ENCODE measurements at places on chromosomes 5 and 9.

GRCh38 chr5:57383093-57383861 is 99.3 kb downstream of the ACTBL2 start:
- no peak for DNase-seq

- DNase-seq: no peak
Observed at GRCh38 chr5:88666761-88667495, 216.1 kb downstream of the MEF2C start.

GRCh38 chr9:37908698-37909186 is 4.8 kb upstream of the SLC25A51 start:
- no peak for DNase-seq

GRCh38 chr9:14180960-14181537 is 132.9 kb downstream of the NFIB start:
- no peak for DNase-seq

DNA sequence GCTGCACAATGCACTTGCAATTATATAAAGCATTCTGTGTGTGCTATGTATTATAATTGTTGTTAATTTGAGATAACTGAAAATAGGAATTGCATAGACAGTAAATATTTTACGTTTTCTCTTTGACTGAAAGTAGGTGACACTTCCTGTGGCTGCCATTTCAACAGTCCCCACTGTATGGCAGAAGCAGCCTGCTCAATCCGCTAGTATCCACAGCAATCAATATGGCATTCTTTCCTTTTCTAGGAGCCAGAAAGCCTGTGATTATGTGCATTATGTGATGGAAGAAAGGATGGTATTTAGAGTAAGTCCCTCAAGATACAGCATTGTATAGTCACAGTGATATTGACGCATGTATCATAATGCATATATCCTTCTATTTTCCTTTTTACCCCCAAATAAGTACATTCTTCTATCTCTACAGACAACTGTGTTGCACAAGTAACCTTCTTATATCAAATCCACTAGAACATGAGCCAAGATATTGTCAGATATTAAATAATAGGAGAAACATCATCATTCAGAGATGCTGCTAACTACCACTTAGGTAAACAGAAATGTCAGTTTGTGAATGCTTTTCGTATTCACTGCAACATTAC is 59.7 kb downstream of the CARTPT start:
- peak; percentile 48 for DNase-seq

DNA sequence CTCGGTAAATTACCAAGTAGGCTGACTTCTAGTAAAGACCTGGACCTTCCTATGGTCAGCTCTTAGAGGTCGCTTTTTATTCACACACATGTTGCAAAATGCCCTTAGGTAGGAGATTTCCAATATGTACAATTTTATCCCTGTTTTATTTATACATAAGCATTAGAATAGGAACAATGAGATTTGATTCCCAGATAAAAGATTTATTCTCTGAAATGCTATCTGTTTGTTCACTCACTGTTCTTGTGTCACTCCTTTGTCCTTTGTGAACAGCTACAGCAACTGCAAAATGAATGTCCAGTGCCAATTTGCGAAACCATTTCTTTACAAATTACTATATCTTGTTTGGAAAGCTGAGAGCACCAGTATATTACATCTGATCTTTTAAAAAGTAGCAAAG is 991.5 kb upstream of the TYRP1 start:
- no peak for DNase-seq

GRCh38 chr5:122181863-122182262 is 52.5 kb downstream of the ZNF474 start:
- DNase-seq: no peak

GRCh38 chr5:160635046-160635445 is 213.4 kb downstream of the PTTG1 start:
- DNase-seq: no peak

GRCh38 chr9:88196142-88196790 is 58.0 kb upstream of the SPATA31C2 start:
- no peak for DNase-seq

- no peak for DNase-seq
Observed at GRCh38 chr5:180205916-180206315, 3.1 kb downstream of the RASGEF1C start.

GRCh38 chr5:61603211-61603908 is 271.3 kb downstream of the ZSWIM6 start:
- DNase-seq: peak; percentile 1

GRCh38 chr5:132213666-132214065 is 14.0 kb downstream of the P4HA2 start:
- DNase-seq: no peak

GRCh38 chr5:12141496-12141895 is 237.2 kb upstream of the CTNND2 start:
- no peak for DNase-seq

GRCh38 chr5:174734571-174735497 is 10.5 kb downstream of the MSX2 start:
- DNase-seq: no peak

DNA sequence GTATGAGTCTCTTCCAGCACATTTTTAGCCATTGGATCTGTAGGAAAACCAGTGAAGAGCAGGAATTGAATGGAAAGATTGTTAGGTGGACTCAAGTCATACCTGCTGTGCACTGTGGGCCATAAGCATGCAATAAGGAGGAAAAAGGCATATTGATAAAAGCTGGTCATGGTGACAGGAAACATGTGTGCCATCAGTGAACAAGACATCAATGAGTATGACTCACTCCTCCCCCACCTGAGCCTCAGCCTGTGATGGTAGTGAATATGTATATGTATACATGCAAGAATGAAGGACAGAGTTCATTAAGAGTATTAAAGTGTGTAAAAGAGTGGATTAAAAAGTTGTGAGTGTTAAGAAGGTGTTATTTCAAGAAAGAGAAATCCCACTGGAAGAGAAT is 164.5 kb downstream of the TMEM38B start:
- no peak for DNase-seq

DNA sequence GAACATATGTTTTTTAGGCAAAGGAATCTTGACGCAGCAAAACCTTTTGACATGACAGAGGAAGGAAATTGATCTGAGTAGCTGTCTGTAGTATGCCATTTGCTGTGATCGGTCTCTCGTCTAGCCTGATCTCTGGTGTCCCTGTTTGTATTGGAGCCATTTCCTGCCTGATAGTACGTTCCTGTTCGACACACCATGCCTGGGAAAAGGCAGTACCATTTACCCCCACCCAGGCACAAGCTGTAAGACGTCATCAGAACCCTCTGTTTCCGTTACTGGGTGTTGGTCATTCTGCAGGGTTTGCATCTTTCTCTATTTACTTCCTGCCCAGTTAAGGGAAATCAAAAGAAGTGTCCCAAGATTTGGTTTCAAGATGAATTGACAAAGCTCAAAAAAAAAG is 129.7 kb downstream of the CEMIP2 start:
- DNase-seq: no peak

- DNase-seq: no peak
Observed at GRCh38 chr5:53936481-53937352, 373.7 kb downstream of the ARL15 start.

- peak; percentile 46 for DNase-seq
Observed at GRCh38 chr5:172707285-172708182, 63.5 kb downstream of the DUSP1 start.

DNA sequence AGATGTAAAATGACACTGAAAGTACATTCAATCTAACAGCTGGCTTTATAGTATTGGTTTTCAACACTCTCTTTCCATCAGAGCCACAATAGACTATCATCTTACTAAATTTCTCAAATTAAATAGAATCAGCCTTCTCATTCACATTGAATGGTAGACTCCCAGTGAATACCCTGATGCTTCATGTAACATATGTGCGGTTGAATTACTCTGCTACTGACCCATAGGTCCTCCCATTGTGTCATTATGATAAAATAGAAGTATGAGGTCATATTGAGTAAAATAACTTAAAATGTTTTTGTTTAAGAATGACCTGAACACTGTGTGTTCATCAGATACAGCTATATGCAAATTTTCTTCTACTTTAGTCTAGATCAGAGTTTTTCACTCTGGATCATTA is 75.9 kb upstream of the ADAMTSL1 start:
- peak; percentile 80 for DNase-seq

DNA sequence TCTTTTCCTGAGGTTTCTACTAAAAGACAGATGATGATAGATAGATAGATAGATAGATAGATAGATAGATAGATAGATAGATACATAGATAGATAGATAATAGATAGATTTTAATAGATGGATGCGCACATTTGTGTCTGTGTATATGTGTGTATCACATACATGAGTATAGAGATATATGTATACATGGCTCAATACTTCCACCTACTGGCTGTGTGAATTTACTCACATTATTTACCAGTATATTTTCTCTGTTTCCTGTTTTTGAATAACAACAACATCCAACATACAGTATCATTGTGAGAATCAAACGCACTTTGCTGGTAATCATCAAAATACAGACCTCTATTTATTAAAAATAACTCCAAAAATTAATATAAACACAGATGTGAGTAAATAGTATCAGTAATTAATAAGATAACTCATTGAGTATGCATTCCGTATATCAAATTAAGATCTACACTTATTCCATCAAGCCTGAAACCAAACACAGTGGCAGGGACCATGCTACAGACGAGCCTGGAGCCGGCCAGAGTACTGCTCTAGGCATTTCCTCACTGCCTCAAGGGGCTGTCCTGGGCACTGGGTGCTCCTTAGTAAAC is 338.0 kb downstream of the SEMA5A start:
- peak; percentile 49 for DNase-seq

GRCh38 chr5:63164838-63165535 is 586.4 kb downstream of the LRRC70 start:
- no peak for DNase-seq

Measured in NCI-H1092 treated with DMSO at 0.1 percent for 48 hours (cell line).